ENCODE measurements at places on chromosomes 13 and 19.

DNA sequence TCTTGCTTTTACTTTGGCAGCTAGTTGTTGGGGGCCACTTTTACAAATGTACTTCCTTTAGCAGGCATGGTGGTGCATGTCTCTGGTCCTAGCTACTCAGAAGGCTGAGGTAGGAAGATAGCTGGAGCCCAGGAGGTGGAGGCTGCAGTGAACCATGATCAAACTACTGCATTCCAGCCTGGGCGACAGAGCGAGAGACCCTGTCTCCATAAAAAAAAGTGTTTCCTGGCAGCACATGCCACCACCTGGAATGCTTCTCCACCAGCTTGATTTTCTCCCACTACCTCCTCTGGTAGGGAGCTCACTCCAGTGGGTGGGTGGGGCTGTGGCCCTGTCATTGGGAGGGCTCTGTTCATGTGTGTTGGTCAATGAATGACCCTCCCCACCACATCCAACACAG, 12.5 kb downstream of the FZR1 start:
- DNase-seq: no peak

GRCh38 chr13:108574856-108575255, 54.6 kb upstream of the MYO16 start:
- no peak for DNase-seq

GRCh38 chr19:14770136-14770535, 8.2 kb downstream of the ADGRE2 start:
- no peak for DNase-seq

DNA sequence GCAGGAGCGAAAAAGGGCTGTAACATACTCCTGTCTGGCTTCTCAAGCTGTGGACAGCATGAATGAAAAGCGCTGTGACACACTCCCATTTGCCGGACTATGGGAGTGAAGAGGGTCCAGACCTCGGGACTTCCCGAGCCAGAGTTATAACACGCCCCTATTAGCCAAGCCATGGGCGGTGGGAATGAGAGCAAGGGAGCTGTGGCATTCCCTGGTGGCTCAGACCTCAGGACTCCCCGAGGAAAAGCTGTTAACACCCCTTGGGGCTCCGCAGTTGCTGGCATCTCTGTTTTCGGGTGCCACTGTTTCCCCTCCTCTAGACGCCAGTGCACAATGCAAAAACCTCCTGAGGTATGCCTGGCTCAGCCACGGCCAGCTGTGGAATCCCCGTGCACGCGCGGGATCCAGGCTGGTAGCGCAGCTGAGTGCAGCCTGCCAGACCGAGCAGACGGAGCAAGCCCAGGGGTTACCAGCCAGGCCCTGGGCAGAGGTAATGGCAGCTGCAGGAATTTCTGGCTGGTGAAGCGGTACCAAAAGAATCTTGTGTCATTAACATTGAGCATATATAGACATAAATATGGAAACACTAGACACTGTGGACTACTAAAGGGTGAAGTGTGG, 1534.6 kb upstream of the PRR20A start:
- DNase-seq: no peak

DNA sequence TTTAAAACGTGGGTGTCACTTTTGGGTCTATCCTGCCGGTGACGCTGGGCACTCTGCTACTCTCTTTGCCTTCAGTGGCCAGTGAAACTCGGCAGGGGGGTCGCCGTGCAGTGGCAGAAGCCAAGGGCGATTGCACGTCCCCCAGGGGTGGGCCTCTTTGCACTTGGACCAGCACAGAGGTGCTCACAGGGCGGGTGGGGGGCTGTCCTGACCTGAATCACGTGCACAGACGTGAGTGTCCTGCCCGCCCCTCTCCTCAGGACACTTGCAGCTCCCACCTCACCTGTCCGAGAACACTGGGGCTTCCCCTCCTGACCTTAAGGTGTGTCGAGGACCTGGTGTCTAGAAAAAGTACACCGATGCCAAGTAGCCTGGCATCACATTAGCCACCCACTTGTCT, 16.1 kb downstream of the COL4A1 start:
- DNase-seq: no peak

GRCh38 chr19:531753-532560, at the start of gene CDC34:
CDC34 (plus strand) TSS chr19:531760; CDS start chr19:531932, 172 bp downstream.
- no peak for DNase-seq

DNA sequence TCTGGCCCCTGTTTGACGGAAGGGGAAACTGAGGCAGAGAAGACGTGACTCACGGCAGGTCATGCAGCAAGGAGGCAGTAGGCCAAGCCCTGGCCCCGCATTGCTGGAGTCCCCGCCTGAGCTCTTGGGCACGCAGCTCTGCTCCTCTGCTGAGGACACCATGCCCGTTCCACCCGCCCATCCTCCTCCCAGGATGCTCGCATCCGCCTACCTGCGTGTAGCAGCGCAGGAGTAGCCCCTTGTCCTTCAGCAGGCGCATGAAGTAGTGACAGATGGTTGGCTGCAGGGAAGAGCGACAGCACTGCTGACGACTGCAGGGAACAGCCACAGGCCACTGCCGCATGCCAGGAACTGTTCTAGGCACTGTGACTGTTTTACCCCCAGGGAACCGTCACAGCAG, 10.5 kb downstream of the SIRT2 start:
- no peak for DNase-seq

GRCh38 chr19:45455707-45456499, 11.9 kb upstream of the FOSB start:
- DNase-seq: peak; percentile 68

GRCh38 chr19:2051773-2052704, 995 bp upstream of the MKNK2 start:
- no peak for DNase-seq

DNA sequence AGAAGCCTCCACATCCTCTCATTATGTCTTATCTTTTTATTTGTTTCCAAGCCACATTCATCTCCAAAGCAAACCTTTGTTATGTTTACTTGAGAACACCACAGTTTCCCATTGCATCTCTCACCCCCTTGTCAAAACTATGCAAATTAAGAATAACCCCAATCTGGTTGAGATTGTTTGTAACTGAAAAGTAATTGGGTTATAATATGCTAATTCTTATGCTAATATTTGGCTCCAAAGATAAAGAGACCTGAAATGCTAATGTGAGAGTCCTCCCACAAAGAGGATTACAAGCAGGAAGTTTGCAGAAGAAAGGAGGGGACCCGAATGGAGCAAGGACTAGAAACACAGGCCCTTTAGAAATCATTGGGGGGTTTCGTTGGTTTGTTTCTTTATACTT, 92.9 kb upstream of the UBL3 start:
- no peak for DNase-seq

DNA sequence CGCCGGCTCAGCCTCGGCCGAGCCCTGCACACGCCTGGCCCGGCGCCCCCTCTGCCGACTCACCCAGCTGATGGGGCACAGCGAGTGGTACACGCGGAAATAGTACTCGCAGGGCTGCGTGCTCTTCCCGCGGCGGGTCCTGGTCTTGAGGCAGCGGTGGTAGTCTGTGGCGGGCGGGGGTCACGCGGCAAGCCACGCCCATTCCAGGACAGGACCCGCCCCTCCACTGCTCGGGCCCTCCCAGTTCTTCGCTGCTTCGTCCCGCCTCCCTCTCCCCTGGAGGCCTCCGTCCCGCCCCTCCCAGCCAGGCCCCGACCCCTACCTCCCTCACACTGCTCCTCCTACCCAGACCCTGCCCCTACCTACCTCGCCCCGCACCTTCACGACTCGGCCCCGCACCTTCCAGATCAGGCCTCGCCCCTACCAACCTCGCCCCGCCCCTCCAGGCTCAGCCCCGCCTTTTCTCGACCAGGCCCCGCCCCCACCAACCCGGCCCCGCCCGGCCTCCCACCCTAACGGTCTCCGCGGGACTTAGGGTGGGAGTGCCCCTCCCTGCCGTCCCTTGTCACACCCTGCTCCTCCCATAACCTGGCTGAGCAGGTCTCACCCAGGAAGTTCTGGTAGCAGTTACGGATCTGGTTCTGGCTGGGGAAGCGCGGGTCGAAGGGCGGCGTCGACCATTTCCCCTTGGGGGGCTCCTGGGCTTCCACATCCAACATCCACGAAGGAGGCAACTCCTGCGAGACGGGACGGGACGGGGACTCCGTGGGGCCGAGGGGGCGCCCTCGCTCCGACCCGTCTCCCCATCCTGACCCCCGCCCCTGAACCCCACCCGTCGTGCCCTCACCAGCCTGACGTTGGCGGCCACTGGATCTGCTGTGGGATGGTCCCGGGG, 469 bp downstream of the COX6B2 start:
- DNase-seq: peak; percentile 27

GRCh38 chr13:78030341-78030896, 111.8 kb upstream of the EDNRB start:
- DNase-seq: no peak

- no peak for DNase-seq
These were observed 328 bp downstream of the CYP4F12 start for GRCh38 chr19:15673176-15673654.

- no peak for DNase-seq
These were observed 139.9 kb downstream of the PCDH20 start for GRCh38 chr13:61275736-61276135.

DNA sequence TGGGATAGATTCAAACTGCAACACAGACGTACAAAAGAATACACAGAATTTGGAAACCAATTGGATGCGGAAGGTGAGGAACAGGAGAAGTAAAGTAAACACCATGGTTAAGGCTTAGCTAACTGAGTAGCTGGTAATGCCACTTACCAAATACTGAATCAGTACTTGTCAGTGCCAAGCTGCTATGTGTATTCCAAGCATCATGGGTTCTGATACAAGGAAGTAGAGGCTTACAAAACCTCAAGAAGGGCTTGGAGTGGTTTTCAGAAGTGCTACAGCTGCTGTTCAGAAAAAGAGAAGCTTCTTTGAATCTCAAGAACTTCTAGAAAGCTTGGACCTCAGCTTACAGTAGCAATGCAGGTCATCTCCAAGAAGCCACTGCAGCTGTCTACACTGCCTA, 35.9 kb upstream of the DCT start:
- no peak for DNase-seq

- DNase-seq: no peak
These were observed 15.3 kb upstream of the ERICH6B start for GRCh38 chr13:45630791-45631190.

GRCh38 chr19:50332244-50333038, 3.3 kb upstream of the KCNC3 start:
- no peak for DNase-seq

- no peak for DNase-seq
These were observed 2.0 kb downstream of the B3GNT3 start for GRCh38 chr19:17796838-17797423.

GRCh38 chr13:32430018-32430747, 2.3 kb upstream of the N4BP2L1 start:
- no peak for DNase-seq

- no peak for DNase-seq
These were observed 1.3 kb downstream of the KLK6 start for GRCh38 chr19:50967929-50968715.

DNA sequence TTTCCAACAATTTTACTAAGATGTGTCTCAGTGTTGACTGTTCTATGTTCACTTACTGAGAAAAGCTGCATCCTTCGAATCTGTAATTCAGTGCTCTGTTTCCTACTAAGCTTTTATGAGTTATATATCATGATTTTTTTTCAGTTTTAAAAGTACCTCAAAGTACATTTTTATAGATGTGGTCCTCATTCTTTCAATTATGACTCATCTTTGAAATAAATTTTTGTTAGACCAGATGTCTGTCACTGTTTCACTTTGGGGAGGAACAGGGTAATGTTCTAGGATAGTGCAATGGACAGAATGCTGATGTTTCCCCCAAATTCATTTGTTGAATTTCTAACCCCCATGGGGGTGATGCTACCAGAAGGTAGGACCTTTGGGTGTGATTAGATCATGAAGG, 74.8 kb downstream of the NALCN start:
- DNase-seq: no peak

- peak; percentile 56 for DNase-seq
These were observed 161.6 kb downstream of the KDM4B start for GRCh38 chr19:5130371-5131030.

GRCh38 chr13:78736142-78736541, 77.2 kb upstream of the OBI1 start:
- no peak for DNase-seq

DNA sequence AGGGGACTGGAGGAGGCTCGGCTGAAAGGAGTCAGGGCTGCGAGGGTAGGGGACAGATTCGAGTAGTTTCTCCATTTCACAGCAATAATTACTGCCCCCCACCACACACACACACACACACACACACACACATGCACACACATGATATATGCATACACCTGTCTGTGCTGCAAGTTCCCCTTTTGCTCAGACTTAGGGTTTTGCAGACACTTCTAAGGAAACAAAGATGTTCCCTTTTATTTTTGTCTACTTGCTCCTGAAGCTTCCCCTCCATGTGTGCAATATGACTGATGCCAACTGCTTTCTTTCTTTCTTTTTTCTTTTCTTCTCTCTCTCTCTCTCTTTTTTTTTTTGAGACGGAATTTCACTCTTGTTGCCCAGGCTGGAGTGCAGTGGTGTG, 13.4 kb downstream of the MBD3L2B start:
- DNase-seq: no peak

DNA sequence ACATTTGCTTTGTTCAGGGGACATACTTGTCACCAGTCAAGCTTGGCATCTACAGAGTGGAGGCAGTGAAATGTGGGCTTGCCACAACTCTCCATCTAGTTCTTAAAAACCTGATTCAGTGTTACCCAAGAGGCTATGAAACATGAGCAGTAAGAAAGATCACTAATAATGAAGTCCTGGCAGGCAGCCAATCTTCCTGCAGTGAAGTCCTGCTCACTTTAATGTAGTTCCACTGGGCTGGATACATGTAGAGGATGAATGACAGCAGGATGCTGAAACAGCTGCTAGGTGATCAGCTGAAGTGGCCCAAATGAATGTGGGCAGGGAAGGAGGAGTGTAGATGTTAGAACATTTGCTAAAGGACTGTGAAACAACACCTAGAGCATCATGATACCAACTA, 1213.1 kb downstream of the OLFM4 start:
- no peak for DNase-seq
